ENCODE measurements at places on chromosomes 16 and 17. TPM values are rescaled to one million over a fixed set of nuclear protein-coding genes. Genes with fewer than 3 reads are reported as not detected.

GRCh38 chr17:10661437-10661836, 4.3 kb upstream of the MYH3 start:
- no peak for DNase-seq

ZDHHC1 gene
- total RNA-seq = 17.4 TPM

NPIPA3 gene
- total RNA-seq = 0.28 TPM

CES3 gene
- 12.8 TPM for total RNA-seq

FAM171A2 gene
- total RNA-seq = 49.5 TPM

GRCh38 chr16:4698321-4699045, 5.1 kb downstream of the NUDT16L1 start:
- no peak for DNase-seq

EPN3 gene
- total RNA-seq = 2.0 TPM

NAGLU gene
- total RNA-seq = 56.9 TPM

DNA sequence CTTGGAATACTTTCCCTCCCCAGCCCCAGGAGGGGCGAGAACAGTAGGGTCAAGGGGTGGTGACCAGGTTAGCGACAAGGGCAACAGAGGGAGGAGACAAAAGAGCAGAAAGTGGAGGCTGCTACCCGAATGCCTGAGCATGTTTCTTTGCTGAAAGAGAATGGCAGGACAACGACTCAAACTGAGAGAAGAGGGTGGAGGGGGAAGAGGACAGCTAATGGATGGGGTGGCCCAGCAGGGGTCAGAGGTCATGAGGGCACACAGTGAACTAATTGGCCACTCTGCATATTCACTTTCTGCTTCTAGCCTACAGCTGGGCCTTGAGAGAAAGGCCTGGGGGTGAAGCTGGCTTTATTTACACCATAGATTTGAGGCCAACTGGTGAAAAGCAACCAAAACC, 19.1 kb upstream of the DDX52 start:
- no peak for DNase-seq

GRCh38 chr16:3065069-3065741, at the start of gene IL32:
IL32 (plus strand) TSS chr16:3065640; CDS start chr16:3065812, 172 bp downstream.
- peak; percentile 82 for DNase-seq

DNA sequence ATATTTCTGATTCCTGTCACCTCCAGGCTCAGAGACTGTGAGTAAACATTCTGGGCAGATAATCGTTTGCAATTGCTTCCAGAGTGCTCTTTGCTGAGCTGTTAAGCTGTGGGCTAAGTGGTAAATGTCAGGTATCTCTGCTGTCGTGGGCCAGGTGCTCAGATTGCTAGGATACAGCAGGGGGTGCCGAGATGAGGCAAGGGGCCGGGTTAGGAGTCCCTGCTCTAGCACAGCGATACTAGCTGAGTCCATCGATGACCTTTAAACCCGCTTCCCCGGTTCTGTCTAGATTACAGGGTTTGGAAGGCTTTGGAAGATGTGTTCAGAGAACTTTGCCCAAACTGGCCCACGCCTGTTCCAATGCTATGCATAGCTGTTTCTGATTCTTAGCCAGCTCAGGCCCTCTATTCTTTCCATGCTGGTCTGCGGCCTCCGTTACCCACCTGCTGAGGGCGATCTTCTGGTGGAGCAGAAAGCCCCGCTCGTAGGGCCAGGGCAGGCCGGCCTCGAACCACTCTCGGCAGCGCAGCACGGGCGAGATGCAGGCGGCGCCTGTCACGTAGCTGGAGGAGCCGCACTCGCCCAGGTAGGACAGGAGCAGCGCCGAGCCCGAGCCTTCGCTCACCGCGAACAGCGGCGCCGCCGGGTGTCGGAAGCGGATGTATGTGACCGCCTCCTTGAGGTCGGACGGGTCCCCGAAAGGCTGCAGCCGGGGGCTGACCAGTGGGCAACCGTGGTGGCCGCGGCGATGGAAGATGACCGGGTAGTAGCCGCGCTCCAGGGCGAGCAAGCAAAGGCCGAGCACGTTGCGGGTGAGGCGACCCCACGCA, 979 bp downstream of the ABHD15 start:
- DNase-seq = peak; percentile 46

- peak; percentile 41 for DNase-seq
Measured at GRCh38 chr16:85936816-85937215, 37.9 kb downstream of the IRF8 start.

- DNase-seq = no peak
Measured at GRCh38 chr16:11629071-11630030, 38.9 kb upstream of the SNN start.

DNA sequence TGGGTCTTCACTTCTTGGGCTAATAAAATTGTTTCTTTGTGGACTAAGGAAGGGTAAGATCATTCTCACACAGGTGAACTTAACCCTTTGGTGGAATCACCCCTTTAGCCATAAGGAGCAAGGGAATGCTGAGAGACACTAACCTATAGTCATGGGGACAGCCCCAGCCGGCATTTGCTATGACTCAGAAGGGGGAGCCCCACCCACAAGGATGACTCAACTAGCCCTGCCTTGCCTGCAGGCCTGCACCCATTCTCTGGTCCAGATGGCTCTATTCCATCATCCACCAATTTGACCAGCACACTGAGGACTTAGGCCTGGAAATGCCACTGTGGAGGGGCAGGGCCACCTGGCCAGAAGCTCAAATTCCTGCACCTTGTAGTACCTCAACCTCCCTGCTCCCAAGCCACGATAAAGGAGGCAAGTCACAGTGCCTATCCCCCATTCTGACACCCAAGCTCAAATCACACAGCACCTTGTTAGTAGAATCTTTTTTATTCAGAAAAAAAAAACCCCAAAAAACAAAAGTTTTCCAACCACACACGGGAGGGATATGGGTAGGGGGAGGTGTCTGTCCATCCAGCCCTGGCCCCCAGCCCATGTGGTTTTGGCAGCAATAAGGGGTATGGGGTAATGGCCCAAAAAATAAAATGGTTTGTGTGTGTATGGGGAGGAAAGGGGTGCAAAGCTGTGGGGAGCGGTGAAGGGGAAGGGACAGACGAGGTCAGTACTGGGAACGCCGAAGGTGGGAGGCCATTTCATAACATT, 3.0 kb downstream of the PFN1 start:
- DNase-seq = no peak

TP53TG3C gene
- not detected for total RNA-seq

Measured in cardiac muscle cell (in vitro differentiated cells and primary cell).